T-helper 17 cell (primary cell): ENCODE measurements at places on chromosomes 7 and 10.

DNA sequence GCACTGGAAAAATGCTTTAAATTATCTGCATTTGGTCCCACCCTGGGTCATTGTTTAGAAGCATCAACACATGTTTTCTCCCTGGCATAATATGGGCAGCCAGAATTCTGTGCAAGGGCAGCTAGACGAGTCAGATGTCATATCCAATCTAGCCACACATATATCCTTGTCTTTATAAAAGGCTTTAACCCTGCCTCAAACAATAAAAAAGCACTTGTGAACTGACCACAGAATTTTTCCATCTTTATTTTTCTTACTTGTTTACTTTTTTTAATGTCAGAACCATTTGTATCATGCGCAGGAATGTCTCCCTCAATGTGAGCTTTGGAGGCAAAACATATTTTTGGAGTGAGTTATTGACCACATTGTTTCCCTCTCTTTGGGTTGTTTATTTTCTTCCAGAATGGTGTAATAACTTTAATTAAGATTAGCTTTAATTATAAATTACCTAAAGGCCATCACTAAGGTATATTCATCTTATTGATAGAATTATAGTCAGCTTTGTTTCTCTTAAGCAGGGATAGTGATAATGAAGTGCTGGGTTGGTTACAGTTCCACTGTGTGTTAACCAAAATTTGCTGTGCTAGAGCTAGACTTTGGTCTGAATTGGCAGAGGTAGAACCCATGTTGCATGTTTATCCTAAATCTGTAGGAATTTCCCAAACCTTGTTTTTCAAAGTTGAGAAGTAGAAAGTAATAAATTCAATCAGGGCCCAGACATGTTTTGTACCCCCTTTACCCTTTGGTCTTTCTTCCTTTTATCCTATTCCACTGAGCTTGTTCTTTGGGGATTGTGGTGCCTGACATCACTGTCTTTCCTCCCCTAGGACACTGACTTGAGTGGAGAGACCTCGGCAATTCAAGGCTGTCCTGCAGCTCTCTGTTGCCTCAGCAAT lies 1078.4 kb downstream of the KCNMA1 start:
- no peak for DNase-seq

DNA sequence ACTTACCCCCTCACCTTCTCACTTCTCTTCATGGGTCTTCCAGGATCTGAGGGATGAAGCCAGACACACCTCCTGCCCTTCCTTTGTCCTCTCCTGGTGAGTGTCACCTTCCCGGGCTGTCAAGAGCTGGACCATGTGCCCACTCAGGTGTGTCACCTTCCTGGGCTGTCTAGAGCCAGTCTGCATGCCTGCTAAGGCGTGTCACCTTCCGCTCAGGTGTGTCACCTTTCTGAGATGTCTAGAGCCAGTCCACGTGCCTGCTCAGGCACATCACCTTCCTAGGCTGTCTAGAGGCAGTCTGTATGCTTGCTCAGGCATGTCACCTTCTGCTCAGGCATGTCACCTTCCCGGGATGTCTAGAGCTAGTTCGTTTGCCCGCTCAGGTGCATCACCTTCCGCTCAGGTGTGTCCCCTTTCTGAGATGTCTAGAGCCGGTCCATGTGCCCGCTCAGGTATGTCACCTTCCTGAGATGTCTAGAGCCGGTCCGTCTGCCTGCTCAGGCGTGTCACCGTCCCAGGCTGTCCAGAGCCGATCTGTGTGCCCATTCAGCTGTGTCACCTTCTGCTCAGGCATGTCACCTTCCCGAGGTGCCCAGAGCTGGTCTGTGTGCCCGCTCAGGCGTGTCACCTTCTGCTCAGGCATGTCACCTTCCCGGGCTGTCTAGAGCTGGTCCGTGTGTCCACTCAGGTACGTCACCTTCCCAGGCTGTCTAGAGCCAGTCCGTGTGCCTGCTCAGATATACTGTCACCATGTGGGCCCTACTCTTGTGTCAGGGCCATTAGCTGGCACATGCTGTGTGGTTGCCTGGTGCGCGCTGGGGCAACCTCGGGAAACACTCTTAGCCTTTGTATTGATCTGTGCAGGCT lies 245.3 kb downstream of the EBF3 start:
- no peak for DNase-seq

DNA sequence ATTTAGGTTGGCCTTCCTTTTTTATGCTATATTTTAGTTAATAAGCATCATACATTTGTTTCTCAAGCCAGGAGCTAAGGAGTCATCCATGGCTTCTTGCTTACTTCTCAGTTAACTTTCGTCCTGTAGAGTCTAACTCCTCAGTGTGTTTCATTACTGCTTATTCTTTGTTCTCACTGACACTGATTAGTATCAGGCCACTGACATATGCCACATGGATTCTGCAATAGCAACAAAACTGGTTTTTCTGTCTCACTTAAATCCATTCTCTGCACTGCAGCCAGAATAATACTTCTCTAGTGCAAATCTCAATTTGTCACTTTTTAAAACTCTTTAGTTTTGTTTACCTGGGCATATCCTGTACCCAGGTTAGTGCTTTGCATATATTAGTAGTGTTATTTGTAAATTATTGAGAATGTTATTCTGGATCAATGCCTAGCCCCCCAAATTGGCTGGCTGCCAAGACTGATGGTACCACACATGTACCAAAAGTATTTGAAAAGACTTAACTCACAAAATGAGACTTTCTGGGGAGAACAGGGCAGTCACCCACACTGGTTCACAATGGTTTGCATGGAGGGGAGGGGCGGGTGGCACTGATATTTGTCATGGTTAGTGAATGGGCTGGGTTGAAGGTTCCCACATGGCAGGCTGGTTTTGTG lies 79.1 kb downstream of the CCSER2 start:
- no peak for DNase-seq

DNA sequence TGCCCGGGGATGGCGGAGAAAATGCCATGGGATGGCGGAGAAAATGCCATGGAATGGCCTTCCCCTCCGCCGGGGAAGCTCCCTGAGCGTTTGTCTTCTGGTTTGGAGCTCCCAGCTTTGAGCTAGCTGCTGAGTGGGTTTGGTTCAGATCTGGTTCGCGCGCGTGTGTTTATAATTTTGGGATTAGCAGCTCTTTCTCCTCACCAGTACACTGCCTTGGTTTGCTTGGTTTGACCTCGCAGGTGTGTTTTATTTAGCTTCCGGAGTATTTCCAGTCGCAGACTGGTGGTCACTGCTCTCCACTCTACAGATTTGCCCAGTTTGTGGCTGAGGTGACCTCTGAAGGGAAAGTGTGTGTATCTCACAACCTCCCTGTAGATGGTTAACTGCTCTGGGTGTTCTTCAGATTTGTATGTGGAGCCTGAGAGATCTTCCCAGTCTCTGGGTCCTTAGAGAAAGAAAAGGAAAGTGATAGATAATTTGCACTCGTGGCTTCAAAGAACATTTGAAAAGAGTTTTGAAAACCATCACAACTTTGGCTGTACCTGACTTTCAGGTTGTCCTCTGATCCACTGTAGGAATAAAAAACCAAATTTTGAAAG lies 597 bp downstream of the ZNF277 start:
- DNase-seq, result no peak

DNA sequence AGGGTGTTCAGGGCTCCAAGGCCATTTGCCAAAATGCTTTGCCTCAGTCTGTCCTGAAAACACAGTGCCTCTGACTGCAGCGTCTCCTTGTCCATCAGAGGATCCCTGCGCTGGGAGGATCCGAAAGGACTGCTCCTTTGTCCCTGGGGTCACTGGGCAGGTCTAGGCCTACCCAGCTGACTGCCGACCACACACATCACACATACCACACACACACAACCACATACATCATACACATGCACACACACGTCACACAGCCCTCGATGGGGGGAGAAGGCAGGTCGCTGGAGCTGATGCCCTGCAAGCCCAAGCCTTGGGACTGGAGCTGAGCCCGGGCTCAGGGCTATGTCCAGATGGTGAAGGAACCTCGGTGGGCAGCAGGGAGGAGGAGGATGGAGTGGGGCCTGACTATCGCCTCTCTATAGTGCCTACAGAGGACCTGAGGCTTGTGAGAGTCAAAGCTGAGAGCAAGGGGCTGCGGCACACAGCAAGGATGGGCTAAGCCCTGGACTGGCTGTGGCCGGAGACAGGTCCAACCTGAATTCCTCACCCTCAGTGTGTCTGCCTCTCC lies 29.1 kb downstream of the GPRIN2 start:
- peak; percentile 10 for DNase-seq

DNA sequence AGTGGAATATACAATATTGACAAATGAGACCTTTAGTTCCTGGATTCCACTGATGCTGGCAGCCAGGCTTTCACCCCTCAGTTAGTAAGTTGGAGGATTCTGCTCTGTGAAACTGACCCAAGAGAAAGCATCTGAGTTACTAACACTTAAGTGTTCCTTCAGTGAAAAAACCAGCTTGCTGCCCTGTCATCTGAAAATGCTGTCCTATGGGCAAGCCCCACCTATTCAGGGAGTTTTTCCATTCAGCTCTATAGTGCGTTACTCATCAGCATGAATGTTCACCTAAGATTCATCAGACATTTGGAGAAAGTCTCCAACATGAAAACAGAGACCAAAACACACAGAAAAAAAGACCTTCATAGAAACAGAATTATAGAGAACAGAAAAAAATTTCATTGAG lies 37.9 kb downstream of the PRPF18 start:
- no peak for DNase-seq

- DNase-seq, result no peak
Observed at GRCh38 chr10:58697691-58698090, 185.0 kb downstream of the BICC1 start.

DNA sequence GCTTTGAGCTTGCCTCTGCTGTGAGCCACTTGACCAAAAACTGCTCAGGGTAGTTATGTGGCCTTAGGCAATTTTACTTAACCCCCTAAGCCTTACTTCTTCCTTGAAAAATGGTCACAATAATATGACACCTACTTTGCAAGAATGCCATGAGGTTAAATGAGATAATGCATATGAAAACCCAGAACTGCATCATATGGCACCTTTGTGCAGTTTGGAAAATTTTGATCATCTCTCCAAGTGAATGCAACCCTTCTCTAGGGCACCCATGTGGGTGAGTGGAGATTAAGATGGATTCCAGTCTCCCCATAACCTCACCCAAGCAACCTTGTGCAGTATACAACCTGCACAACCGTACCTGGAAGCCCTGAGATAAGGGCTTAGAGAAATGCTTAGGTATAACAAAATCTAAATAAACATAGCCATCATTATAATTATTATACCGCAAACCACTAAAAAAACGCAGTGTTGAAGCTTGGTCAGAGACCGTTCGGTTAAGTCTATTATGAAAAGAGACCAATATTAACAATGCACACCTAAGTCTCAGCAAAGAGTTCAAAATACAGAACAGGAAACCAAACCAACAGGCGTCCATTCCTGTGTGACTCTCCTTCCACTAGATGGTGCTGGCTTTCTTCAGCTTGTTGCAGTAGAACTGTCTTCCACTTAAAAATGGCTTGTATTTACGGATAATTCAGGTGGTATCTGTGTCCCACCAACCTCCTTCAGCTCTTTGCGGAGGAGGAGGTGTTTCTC lies 21.0 kb upstream of the ASB15 start:
- DNase-seq, result no peak

GRCh38 chr10:112338957-112339356 lies 35.0 kb upstream of the ACSL5 start:
- DNase-seq, result no peak

- no peak for DNase-seq
Observed at GRCh38 chr7:34823650-34824258, 165.7 kb downstream of the NPSR1 start.

DNA sequence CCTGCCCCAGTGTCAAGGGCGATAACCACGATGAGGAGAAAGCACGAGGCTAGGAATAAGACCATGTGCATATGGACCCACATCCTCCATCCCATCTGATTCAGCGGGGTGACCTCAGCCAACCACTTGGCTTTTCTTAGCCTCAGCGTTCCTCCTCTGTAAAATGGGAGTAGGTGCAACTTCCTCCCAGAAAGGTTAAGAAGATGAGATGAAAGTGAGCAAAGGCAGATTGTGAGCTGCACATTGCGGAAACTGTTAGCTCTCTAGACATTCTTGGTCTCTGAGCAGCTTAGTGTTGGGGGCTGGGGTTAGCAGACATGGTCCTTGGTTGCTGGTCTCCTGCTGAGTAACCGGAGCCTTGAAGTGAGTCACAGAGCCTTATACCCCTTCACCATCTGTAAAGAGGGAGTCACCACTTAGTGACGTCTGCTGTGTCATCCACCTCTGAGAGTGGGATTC lies 497.3 kb upstream of the GALNT17 start:
- DNase-seq, result no peak

GRCh38 chr10:100645613-100646392 lies 99.6 kb upstream of the PAX2 start:
- DNase-seq, result no peak

- DNase-seq, result no peak
Observed at GRCh38 chr10:103278862-103279298, 1.9 kb downstream of the INA start.

- DNase-seq, result no peak
Observed at GRCh38 chr10:47058961-47059391, 147.7 kb downstream of the PTPN20 start.

DNA sequence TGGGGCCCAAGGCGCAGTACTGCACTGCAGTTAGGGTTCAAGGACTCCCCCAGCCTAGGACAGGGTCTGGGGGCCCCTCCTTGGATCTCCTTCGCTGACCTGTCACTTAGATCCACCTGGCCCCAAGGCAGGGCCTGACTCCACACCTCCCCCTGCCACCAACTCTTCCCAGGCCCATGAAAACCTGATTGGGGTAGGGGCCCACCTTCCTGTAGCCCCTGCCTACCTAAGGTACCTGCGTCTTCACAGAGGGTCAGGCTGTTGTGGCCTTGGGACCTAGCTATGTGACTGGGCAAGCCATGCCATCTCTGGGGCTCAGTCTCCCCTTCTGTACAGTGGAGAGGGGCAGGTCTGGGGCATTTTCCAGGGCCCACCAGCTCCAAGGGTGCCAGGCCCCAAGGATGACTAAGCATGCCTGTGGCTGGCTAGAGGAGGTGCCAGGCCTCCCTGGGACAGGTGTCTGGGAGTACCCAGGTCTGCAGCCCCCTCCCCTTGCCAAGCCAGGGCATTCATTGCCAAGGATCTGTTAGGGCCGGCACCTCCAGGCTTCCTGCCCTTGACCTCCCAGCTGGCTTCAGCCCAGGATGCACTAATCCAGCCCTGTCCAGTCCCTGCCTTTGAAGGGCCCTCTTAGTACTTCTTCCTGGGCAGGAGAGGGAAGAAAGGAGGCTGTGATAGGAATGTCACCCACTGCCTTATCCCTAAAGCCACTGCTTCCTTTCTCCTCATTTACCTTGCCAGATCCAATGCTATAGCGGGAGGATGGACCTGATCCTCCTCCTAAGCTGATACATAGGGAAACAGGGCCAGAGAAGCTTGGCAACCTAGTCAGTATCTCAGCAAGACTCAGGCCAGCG lies 1.3 kb downstream of the LIMK1 start:
- DNase-seq, result no peak

- DNase-seq, result no peak
Observed at GRCh38 chr10:91190388-91190870, 30.0 kb upstream of the PCGF5 start.

DNA sequence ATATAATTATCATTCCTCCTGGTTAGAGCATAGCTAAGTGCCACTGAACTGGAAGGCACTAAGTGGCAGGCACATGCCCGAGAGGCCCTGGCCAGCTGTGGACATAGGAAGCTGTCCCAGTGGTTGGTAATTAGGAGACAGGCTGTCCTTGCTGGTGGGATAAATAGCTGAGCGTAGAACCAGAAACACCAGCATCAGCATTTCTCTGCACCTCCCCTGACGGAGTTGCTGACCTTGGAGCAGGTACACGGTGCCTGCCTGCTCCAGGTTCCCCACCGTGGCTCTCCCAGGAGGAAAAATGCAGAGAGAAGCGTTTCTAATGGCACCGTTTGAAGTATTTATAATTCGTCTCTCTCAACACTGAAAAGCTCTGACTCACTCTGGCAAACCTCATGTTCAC lies 5.6 kb upstream of the ABLIM1 start:
- DNase-seq, result no peak

- DNase-seq, result no peak
Observed at GRCh38 chr7:158167373-158167772, 420.2 kb downstream of the PTPRN2 start.
